ENCODE measurements at places on chromosomes 13 and 19.
A peak's percentile ranks its signal among the peaks of the same experiment; 100 is the strongest.

DNA sequence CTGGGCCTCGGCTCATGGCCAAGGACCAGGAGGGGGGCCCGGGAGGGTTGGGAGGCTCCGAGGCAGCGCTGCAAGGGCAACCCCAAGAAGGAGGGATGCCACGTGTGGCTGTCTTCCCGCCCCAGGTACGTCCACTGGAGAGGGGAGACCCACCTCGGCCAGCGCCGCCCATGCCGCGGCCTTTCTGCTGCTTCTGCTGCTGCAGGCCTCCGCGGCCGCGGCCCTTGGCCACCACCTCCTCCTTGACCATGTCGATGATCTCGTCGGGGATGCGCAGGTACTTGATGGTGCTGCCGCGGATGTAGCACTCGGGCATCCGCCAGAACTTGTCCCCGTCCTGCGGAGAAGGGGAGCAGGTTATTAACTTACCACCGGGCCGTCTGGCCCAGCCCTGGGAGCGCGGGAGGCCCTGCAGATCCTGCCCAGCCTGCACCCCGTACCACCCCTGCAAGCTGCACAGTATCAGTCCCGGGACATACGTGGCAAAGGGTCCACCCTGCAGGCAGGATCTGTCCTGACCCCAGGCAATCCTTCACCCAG, 13.3 kb downstream of the LSM4 start:
- DNase-seq, result no peak

DNA sequence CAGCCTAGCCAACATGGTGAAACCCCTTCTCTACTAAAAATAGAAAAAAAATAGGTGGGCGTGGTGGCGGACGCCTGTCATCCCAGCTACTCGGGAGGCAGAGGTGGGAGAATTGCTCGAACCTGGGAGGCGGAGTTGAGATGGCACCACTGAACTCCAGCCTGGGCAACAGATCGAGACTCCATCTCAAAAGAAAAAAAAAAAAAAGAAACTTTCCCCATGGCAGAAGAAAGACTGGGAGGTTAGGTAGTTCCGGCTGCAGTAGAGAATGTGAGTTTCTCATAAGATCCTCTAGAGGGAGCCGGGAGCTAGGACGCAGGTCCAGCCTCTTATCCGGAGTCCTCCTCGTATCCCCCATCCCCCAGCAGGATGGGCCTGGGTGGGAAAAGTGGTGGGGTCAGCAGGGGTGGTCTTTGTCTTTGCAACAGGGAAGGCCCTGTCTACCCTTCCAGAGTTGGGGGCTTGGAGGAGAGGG, 13.2 kb upstream of the CREB3L3 start:
- peak; percentile 16 for DNase-seq

GRCh38 chr13:85586422-85586831, 212.8 kb downstream of the SLITRK6 start:
- DNase-seq, result no peak

DNA sequence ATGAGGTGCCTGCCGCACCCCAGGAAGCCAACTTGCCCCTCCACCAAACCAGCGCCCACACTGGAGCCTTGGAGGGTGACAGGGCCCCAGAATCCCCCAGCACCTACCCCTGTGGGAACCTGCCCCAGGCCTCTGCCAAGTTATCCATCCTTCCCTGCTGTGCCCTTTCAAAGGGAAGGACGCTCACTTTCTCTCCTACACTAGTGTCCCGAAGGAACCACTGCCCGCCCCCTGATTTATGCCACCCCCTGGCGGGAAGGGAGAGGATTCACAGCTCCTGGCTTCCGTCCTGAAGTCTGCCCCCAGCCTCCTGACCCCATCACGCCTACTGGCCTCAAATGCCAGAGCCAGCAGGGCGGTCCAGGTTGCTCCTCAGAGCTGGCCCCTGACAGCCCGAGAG, 1.4 kb downstream of the EVI5L start:
- DNase-seq, result no peak

DNA sequence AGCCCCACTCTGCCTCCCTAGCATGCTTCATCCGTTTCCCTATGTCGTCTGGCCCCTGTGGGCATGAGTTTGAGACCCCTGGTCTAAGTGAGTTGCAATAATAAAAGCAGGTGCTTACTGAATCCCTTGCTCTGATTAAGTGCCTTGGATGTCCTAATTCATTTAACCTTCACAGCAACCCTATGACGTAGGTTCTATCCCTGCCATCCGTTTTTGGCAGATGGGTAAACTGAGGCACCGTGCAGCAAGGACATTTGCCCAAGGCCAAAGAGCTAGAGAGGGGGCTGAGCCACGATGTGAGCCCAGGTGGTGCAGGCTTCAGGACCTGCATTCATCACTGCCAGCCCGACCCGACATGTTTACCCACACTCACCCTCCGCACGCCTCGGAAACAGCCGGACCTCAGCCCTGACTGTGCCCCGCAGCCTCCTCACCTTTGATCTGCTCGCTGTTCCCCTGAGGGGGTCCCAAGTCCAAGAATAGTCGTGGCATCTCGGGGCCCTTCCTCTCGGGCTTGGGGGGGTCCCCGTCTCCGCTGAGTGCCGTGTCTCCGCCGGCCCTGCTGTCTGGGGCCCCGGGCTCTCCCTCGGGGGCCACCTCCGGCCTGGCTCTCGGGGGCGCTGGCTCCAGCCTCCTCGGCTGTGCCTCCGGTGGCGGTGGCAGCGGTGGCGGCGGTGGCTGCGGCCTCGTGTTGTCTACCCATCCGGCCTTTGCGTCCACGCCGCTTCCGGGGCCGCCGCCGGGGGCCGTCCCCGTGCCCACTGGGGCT, 14.5 kb downstream of the LMTK3 start:
- DNase-seq, result no peak

- DNase-seq, result no peak
Observed at GRCh38 chr13:110651726-110652230, 36.4 kb downstream of the NAXD start.

DNA sequence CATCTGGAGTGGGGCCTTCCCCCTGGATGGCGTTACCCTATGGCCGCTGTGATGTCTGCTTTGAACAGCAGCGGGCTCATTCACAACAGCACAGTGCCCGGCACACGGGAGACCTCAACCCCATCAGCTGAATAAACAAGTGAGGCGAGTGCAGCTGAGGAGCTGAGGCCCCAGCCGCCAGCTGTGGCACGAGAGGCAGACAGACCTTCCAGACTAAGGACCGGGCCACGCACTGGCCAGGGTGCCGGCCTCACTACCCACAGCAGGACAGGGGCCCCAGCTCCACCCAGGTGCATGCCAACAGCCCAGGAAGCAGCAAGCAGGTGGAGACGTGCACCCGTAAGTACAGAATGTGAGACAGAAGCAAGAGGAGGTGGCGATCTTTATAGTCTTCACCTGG, 39.6 kb downstream of the STK24 start:
- DNase-seq, result no peak

- DNase-seq, result no peak
Observed at GRCh38 chr13:30156270-30156669, 151.1 kb downstream of the KATNAL1 start.

DNA sequence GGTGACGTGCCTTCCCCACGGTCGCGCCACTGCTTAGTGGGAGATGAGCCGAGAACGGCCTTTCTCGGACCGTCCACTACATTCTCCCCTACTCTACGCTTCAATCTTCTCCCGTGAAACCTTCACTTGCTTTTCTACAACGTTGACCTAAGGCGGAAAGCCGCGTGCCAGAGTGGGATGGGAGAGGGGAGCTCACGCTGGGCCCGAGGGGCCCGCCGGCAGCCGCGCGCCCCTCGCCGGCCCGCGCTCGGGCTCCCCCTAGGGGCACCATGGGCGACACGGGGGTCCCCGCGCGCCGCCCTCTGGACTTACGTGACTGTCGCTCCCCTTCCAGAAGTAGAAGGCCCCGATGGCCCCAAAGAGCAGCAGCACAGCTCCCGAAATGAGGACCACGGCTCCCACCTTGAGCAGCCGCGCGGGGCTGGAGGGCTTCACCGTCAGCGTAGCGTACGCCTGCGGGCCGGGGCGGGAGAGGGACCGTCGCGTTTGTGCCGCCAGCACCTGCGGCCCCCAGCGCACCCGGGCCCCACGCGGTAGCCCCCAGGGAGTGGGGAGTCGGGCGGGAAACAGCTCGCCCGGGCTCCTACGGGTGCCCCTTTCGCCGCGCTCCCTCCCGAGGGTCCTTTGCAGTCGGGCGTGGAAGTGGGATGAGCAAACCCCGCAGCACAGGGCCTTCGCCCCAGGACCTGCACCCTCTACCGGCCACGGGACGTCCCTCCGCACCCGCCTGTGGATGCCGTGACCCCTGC, 727 bp downstream of the CNMD start:
- DNase-seq, result peak; percentile 4

- no peak for DNase-seq
Observed at GRCh38 chr13:49596221-49596620, 10.9 kb upstream of the RCBTB1 start.

GRCh38 chr13:107865643-107866031, 349.7 kb downstream of the LIG4 start:
- no peak for DNase-seq

- DNase-seq, result no peak
Observed at GRCh38 chr13:43514311-43514710, 272.5 kb downstream of the ENOX1 start.

DNA sequence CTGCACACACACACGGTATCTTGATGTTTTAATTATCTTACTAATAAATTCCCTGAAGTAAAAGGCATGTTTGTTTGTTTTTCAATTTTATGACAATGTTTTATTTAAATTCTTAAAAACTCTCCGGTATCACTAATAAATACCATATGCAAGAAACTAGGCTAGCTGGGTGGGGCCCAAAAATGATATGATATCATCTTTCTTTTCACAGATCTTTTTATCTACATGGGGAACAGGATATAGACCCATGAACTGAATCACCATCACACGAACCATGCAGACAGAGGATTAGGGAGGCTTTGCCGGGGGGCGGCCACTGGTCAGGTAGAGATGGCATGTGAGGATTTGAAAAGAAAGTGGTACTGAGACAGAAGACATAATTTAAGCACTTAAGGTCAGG, 266.4 kb downstream of the ENOX1 start:
- DNase-seq, result no peak

DNA sequence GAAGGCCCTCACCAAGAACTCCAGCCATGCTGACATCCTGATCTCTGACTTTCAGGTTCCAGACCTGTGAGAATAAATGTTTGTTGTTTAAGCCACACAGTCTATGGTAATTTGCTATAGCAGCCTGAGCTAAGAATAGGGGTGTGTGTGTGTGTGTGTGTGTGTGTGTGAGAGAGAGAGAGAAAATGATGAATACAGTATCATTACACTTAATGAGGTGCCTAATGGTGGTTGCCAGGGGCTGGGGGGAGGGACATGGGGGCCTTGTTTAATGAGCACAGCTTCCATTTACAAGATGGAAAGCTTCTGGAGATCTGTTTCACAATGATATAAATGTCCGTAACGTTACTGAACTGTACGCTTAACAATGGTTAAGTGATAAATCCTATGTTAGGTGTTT, 53.8 kb upstream of the LATS2 start:
- DNase-seq, result no peak

DNA sequence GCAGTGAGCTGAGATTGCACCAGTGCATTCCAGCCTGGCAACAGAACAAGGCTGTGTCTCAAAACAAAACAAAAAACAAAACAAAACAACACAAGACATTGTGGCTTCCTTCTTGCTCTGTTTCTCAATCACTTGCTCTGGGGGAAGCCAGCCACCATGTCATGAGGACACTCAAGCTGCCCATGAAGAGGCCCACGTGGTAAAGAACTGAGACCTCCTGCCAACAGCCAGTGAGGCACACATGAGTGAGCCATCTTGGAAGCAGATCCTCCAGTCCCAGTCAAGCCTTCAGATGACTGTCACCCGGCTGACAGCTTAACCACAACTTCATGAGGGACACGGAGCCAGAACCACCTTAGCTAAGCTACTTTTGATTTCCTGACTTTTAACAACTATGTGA, 25.2 kb downstream of the CPT1C start:
- DNase-seq, result no peak

DNA sequence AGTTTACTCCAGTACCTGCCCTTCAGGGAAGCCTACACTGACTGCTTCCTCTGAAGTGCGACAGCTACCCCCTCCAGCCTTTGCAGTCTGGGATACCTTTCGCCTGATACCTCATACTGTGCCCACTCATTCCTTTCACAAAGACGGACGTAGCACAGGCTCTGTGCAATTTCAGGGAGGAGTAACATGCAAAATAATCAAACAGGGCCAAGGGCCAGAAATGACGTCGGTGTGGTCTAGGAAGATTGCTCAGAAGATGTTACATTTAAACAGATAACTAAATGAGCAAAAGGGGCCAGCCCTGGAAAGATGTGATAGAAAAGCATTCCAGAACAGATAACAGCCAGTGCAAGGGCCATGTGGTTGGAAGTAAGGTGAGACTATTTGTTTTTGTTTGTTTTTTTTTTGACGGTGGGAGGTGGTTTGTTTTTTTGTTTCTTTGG, 6.6 kb upstream of the DDX39A start:
- DNase-seq, result no peak

- DNase-seq, result no peak
Observed at GRCh38 chr13:42707048-42707447, 74.3 kb upstream of the FAM216B start.

DNA sequence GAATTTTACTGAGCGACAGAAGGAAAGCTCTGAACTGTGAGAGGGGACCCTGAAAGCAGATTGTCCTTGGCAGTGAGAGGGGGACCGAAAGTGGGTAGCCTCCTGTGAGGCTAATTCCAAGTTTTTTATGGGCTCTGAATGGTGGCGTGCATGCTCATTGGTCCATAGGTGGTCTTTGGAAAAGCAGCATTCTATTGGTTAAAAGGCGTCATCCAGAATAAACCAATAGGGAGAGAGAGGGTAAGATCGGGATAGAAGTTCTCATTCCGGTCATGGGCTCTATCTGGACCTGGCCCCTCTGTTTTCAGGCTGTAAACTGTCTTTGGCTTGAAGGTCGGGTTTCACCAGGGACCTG, 539.8 kb upstream of the PCDH9 start:
- no peak for DNase-seq

GRCh38 chr19:54418030-54418929, 3.0 kb downstream of the TTYH1 start:
- DNase-seq, result no peak

DNA sequence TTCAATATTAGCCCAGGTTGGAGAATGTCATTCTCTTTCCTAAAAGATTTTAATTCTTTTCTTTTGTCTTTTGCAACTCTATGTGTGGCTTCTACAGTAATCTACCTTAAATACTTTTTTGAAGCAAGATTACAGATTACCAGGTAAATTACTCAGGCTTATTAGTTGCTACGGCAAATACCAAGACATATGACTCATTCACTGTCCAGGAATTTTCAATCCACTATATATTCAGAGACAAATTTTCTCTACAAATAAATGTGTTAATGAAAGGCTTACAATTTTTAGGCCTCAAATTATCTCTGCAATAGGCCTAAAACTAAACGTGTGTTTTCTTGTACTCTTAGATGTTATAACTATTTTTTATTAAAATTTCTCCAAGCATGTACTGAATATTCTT, 631.3 kb downstream of the DIAPH3 start:
- DNase-seq, result no peak

GRCh38 chr19:39406656-39407409, at the start of gene ZFP36:
Gene ZFP36 (plus strand): TSS chr19:39406847. CDS start chr19:39406905, 58 bp downstream.
- DNase-seq, result peak; percentile 88

GRCh38 chr19:38899447-38900201, at the start of the genes NFKBIB and SIRT2:
Gene NFKBIB (plus strand): TSS chr19:38899969. CDS start chr19:38900033, 64 bp downstream.
Gene SIRT2 (minus strand): TSS chr19:38899618. CDS start chr19:38899521, 97 bp downstream.
- peak; percentile 99 for DNase-seq
